Stimulated activated CD4-positive, alpha-beta T cell treated with anti-CD3 and anti-CD28 coated beads, Interleukin-12 subunit alpha, Interleukin-12 subunit beta, amount 100 ng/mL, for 24 hours (primary cell): ENCODE measurements at places on chromosomes 13 and 19.

GRCh38 chr19:52533901-52534300 lies 6.4 kb downstream of the ZNF808 start:
- no peak for DNase-seq

GRCh38 chr13:101707659-101708058 lies 255.2 kb downstream of the ITGBL1 start:
- no peak for DNase-seq

GRCh38 chr13:27186295-27186694 lies 14.7 kb upstream of the USP12 start:
- DNase-seq, result no peak

- no peak for DNase-seq
Observed at GRCh38 chr19:34779652-34780051, 6.6 kb upstream of the ZNF599 start.

DNA sequence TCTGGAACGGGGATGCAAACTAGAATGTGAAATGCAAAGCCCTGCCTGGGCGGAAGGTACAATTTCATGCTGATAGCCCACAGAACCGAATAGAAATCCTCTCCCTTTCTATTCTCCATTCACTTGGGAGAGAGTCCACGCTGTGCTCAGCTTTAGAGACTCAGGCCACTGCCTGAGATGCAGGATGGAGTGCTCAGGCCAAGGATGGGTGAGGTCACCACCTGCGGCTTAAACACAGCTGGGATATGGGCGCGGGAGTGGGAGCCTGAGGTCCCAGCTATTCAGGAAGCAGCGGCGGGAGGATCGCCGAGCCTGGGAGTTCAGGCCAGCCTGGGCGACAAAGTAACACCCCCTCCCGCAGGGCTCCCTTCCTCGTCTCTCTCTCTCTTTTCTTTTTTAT lies 446 bp upstream of the ZNF83 start:
- no peak for DNase-seq

GRCh38 chr19:58059671-58060078 lies 593 bp downstream of the ZNF135 start:
- DNase-seq, result no peak

DNA sequence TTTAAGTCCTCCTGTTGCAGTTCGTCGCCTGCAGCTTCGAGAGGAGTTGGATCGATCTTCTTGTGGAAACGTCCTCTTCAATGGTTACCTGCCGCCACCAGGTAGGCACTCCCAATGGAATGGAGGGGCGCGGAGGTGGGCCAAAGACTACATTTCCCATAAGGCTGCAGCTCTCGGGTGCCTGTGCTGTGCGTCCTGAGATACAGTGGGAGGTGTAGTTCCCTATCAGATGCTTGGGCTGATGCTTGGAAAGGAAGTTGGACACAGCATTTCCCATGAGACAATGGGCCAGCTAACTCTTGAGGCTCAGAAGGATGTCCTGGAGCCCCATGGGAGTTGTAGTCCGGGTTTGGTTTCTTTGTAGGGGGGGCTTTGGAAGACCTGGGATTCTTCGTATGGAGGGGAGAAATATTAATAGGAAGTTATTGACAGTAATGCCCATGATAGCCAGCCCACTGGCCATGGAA lies 1.8 kb downstream of the SHKBP1 start:
- no peak for DNase-seq

DNA sequence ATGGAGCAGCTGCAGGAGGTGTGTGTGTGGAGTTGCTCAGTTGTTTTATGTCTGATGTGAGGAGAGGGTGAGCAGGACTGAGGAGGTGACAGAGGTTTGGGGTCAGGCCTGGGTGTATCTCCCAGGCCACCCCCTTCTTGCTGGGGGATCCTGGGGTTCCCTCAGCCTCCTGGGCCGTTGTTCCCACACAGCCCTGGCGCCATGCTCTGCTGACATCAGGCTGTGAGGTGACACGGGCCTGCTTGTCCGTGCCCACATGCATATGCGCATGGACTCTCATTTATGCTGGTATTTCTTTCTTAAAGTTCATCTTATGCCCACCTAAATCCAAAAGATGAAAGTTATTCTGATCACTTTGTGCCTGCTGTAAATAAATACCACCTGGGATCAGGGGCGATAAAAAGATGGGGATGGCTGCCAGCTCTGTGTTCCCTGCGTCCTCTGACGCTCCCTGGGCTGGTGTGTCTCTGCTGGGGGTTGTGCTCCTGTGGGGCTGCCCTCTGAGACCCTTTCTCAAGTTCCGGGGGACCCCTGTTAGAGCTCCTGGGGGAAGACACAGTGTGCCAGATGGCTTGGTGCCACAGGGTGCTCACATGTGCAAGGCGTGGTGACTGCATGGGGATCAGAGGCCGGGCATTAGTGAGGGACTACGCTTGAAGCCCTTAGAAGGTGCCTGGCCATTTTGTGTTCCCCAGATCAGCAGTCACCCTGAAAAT lies 12.6 kb downstream of the NAXD start:
- DNase-seq, result no peak

DNA sequence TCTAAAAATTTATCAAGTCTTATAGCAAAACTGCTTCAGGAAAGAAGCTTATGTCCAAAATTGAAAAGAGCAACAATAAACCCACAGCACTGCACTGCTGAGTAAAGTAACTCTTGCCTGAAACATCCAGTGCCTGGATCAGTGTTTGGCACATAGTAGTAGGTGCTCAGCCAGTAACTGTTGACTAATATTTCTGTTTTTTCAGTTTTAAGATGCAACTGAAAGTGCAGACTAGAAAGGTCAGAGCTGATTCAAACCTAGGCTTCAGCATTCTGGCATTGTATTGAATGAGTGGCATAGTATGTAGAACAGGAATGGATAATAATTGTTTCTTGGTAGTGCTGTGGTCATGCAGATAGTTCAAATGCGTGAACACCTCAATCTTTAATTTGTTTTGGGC lies 67.6 kb downstream of the UBL3 start:
- no peak for DNase-seq

DNA sequence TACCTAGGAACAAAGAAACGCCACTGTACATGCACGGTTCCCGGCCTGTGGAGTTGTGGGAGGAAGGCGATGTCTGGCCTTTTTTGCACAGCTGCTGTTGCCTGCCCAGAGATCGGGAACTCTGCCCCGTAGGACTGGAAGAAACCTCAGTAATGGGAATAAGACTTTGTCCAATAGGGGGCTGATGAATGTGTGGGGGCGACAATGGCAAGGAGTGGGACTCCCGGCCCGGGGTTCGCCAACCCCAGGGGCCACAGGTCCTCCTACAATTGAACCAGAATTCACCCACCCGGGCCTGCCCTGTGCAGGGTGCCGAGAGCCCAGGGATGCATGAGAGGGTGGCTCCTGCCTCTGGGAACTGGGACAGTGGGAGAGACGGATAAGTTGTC lies 2.0 kb upstream of the CEBPA start:
- no peak for DNase-seq

DNA sequence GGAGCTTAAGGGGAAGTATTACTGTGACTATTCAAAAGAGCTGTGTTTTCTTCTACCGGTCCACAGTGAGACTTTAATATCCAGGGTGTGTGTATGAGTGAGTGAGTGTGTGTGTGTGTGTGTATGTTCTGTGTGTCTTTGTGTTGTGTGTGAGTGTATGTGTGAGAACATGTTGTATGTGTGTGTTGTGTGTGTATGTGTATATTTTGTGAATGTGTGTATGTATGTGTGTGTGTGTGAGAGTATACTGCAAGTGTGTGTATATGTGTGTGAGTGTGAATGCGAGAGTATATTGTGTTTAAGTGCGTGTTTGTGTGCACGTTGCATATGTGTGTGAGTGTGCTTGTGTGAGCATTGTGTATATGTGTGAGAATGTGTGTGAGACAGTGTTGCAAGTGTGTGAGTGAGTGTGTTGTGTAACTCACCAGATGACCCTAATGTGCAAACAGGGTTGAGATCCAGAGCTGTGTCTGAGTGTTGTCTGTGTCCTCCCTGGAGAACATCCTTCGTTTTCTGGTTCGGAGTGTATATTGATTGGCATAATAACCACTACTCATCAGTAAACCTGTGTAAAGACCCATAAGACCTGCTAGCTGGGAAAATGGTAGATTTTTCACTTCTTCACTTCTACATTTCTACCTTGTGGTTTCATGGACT lies 101.1 kb upstream of the RNF113B start:
- no peak for DNase-seq

GRCh38 chr13:101916108-101916774 lies 463.8 kb downstream of the ITGBL1 start:
- no peak for DNase-seq

- no peak for DNase-seq
Observed at GRCh38 chr19:16113727-16114126, 2.0 kb downstream of the RAB8A start.

DNA sequence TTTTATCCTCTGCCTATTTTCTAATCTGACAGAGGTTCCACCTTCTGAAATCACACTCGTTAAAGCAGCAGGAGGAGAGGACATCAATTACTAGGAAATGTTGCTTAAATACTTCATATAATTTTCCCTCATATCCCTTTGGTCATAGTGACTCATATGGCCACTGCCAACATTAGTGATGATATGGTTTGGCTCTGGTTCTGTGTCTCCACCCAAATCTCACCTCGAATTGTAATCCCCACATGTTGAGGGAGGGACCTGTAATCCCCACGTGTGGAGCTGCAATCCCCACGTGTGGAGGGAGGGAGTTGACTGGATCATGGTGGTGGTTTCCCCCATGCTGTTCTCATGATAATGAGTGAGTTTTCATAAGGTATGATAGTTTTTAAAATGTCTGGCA lies 618.4 kb upstream of the SLITRK5 start:
- no peak for DNase-seq

GRCh38 chr19:41945135-41945766 lies 13.9 kb downstream of the RABAC1 start:
- DNase-seq, result peak; percentile 76

- DNase-seq, result no peak
Observed at GRCh38 chr13:40799508-40799907, 10.1 kb downstream of the SLC25A15 start.

DNA sequence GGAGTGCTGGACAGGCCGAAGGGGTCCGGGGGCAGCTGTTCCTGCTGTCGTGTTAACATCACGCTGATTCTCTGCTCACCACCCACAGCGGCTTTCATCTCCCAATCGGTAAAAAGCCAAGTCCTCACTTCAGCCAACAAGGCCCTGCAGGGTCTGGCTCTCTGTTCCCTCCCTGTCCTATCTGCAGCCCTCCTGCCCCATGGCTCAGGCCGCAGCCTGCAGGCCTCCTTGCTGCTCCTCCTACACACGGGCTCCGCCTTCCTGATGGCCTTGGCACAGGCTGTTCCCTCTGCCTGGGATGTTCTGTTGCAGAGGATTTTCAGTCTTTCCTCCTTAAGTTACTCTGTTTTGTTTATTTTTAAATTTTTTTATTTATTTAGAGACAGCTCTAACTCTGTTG lies 22.2 kb downstream of the FUZ start:
- DNase-seq, result no peak

DNA sequence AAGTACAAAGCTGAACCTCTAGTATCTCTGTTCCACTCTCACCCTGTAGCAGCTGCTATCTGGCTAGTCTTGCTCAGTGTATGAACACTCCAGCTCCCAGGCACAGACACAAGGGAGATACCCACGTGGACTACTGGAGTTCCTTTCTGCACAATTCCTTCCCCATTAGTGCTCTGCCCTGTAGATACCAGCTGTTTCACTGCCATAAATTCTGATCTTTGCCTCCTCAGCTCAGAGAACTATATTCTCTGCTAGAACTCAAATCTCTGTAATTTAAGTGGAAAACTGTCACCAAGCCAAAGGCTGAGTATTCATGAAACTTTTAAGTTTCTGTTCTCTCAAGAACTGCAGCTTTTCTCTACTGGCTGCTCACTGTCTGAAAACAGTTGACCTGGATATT lies 273.7 kb downstream of the DIAPH3 start:
- DNase-seq, result no peak

GRCh38 chr19:3263866-3264265 lies 39.4 kb downstream of the CELF5 start:
- DNase-seq, result no peak

DNA sequence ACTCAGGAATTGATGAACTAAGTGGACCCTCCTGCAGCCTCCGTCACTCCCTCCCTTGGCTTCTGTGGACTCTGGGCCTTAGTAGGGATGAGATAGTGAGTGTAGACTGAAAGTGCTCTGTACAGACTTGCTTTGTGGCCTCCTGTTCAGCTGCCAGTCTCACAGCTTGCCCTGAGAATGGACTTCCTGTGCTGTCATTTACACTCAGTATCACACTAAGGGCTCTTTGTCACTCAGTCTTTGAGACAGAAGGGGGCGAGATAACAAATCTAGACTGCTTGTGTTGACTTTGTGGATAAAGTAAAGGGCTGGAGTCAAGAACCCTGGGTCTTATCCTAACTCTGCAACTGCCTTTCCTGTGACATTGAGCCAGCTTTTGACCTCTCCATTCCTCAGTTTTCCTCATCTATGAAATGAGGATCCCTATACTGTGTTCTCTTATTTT lies 21.0 kb upstream of the SPRY2 start:
- no peak for DNase-seq

DNA sequence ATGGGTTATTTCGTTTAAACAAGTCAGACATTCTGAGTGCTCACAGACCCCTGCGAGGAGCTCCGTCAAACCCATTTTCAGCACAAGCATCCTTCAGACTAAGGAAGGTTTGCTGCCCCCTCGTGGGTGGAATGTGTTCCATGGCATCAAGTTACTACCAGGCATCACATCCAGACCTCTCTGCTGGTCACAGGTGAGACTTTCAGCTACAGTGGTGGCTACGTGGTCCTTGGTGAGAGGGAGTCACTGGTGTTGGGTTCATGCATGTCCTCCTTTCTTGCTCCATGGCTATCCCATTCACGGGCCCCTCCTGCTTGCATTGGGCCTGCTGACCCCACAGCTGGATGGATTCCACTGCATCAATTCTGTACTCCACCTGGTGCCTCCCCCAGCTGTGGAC lies 9.1 kb upstream of the LILRB5 start:
- DNase-seq, result peak; percentile 76

GRCh38 chr19:48249502-48250014 lies 6.2 kb downstream of the CARD8 start:
- peak; percentile 50 for DNase-seq

GRCh38 chr19:45972081-45972946 lies 1.4 kb downstream of the NOVA2 start:
- DNase-seq, result peak; percentile 9

DNA sequence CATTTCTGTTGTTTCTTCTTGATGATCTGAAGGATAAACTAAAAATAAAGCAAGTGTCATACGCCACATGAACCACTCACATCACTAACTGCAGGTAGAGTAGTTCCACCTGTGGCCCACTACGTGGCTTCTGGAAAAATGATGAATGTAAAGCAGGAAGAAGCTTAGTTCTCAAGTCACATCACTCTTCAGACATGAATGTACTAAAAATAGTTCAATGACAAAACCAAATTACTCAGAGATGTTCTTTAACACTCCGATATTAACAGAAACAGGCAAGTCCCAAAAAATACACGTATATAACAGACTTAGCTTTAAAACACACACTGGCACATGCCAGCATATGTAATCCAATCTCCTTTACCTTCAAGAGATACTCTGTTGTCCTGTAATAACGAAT lies 21.6 kb downstream of the RAB20 start:
- DNase-seq, result no peak
